ENCODE measurements at places on chromosomes 11 and 22.

- DNase-seq: no peak
Observed at GRCh38 chr22:47230251-47230650, 467.8 kb downstream of the TBC1D22A start.

DNA sequence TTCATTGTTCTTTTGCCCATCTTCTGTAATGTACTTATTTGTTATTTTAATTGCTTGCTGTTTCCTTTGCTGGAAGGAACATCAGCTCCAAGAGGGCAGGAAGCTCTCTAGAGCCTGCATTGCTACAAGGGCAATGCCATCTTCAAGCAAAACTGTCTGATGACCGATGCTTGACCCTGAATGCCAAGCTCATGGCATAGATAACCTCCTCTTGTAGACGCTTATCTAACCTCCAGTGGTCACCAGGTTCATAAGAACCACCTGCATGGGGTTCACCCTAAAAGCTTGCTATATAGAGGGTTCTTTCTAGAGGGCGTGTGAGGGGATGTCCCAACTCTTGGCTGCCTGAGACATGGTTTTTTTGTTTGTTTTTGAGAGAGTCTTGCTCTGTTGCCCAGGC lies 16.5 kb downstream of the FADS3 start:
- no peak for DNase-seq

DNA sequence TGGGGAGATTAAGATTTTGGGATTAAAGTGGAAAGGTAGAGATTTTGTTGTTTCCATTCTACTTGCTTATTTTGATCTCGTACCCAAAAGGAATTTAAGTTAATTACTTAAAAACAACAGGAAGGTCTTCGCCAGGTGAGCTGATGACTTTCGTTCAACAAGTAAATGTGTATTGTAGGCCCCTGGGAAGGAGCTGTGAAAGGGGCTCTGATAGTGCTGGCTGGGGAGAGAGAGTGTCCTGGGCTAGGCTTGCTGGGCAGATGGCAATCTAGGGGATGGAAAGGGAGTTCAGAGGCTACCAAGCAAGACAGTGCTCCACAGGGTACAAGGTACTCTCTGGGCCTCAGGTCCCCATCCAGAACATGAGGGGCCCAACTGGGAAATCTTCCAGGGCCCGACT lies 189.4 kb downstream of the CEP164 start:
- no peak for DNase-seq

- no peak for DNase-seq
Observed at GRCh38 chr11:2096919-2097301, 42.3 kb downstream of the IGF2 start.

GRCh38 chr11:45105984-45106375 lies 40.5 kb upstream of the PRDM11 start:
- DNase-seq: no peak

- no peak for DNase-seq
Observed at GRCh38 chr11:65849366-65849765, 8.6 kb downstream of the CFL1 start.

DNA sequence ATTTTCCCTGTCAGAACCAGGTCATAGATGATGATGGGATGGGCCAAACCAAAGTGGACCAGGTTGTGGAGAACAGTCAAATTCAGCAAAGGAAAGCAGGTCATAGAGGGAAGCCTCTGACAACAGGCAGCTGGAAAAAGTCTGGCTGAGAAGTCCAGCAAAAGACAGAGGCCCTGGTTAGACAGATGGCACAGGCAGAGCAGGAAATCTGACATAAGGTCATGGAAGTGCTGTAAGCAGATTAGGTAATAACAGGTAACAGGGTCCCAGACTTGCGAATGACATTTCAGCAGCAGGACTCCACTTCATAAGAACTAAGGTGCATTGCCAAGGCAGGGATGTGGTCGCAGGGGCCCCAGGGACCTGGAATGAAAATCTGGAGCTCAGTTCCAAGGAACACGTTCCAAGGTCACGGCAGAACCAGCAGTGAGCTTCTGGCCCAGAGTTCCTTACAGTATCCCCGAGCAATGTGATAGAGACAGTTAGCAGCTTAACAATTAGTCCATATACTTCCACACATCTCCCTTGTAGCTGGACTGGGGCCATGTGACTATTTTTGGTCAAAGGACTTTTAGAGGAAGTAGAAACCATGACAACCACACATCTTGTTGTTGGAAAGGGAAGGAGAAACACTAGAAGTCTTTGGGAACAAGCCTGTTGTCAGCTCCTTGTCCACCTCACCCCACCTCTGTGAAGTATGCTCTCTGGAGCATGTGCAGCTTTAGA lies 75.4 kb downstream of the ME3 start:
- DNase-seq: no peak

DNA sequence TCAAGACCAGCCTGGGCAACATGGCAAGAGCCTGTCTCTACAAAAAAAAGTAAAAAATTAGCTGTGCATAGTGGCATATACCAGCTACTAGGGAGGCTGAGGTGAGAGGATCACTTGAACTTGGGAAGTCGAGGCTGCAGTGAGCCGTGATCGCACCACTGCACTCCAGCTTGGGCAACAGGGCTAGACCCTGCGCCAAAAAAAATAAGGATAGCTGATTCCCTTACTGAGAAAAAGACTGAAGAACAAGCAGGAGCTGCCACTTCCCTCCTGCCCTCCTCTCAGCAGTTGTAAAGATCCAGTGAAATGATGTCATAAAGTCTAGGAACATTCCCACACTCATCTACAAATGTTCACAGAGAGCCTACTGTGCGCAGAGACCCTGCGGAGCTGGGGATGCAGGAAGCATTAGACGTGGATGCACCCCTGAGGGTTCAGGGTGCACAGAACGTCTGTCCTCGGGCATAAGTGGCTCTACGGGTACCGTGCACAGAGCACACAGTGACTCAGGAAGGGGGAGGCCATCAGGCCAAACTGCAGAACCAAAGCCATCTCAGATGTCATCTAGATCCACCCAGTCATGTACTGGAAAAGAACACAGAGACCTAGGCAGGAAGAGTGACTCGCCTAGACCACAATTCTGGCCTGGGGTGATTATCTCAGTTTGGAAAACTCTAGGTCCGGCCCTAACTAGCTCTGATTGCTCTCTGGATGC lies 11.7 kb downstream of the SEC14L2 start:
- no peak for DNase-seq

Data from activated T-helper 1 cell treated with anti-CD3 and anti-CD28 coated beads, Interleukin-2, amount 50 U/mL, for 16 hours (primary cell).